ENCODE measurements at places on chromosomes 2 and 18. TPM values are rescaled to one million over a fixed set of nuclear protein-coding genes. Genes with fewer than 3 reads are reported as not detected.

CROCC2 gene
- polyA plus RNA-seq = not detected

CAPN14 gene
- 0.10 TPM for polyA plus RNA-seq

HOXD12 gene
- polyA plus RNA-seq = not detected

CCDC141 gene
- polyA plus RNA-seq = not detected

NBEAL1 gene
- polyA plus RNA-seq = 5.9 TPM

CDK5R2 gene
- polyA plus RNA-seq = not detected

MC2R gene
- not detected for polyA plus RNA-seq

IL1A gene
- 0.11 TPM for polyA plus RNA-seq

COL4A3 gene
- 0.23 TPM for polyA plus RNA-seq

SLC8A1 gene
- 34.5 TPM for polyA plus RNA-seq

CPLX4 gene
- not detected for polyA plus RNA-seq

ITM2C gene
- polyA plus RNA-seq = 524 TPM

OSR1 gene
- 4.3 TPM for polyA plus RNA-seq

GAD1 gene
- 0.25 TPM for polyA plus RNA-seq

LYG2 gene
- polyA plus RNA-seq = not detected

FAHD2B gene
- 10.7 TPM for polyA plus RNA-seq

DRC1 gene
- 0.05 TPM for polyA plus RNA-seq

G6PC2 gene
- not detected for polyA plus RNA-seq

ZNF532 gene
- polyA plus RNA-seq = 75.3 TPM

ALKAL2 gene
- not detected for polyA plus RNA-seq

SFXN5 gene
- 10.8 TPM for polyA plus RNA-seq

ABCG5 gene
- polyA plus RNA-seq = not detected

ACVR1C gene
- polyA plus RNA-seq = 0.04 TPM

PLEKHB2 gene
- 71.3 TPM for polyA plus RNA-seq

PKDCC gene
- 6.6 TPM for polyA plus RNA-seq

FOXD4L1 gene
- 0.02 TPM for polyA plus RNA-seq

MEP1B gene
- not detected for polyA plus RNA-seq

ICOS gene
- not detected for polyA plus RNA-seq

GKN2 gene
- polyA plus RNA-seq = not detected

SLC4A5 gene
- 0.16 TPM for polyA plus RNA-seq

RAPH1 gene
- 3.3 TPM for polyA plus RNA-seq

SLC11A1 gene
- 0.23 TPM for polyA plus RNA-seq

NT5DC4 gene
- polyA plus RNA-seq = not detected

EML6 gene
- 0.36 TPM for polyA plus RNA-seq

Data from BJ (cell line).